ENCODE measurements at places on chromosomes 3 and 15.
A peak's percentile ranks its signal among the peaks of the same experiment; 100 is the strongest.

DNA sequence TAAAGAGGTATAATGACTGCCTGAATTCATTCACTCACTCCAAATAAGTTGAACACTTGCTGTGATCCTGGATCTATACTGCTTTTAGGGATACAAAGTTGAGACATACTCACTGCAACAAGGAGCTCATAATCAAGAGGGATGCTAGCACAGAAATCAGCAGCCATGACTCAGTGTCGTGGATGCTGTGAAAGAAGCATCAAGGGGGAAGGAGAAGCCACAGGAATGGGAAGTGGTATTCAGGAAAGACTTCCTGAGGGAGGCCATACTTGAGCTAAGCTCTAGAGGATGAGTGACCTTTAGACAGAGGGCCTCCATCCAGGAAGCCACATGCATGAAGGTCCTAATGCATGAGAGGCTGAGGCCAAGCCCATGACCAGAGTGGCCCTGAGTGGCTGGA, 245.7 kb upstream of the RORA start:
- DNase-seq: no peak

GRCh38 chr3:136932523-136932922, 25.3 kb upstream of the IL20RB start:
- DNase-seq: no peak

DNA sequence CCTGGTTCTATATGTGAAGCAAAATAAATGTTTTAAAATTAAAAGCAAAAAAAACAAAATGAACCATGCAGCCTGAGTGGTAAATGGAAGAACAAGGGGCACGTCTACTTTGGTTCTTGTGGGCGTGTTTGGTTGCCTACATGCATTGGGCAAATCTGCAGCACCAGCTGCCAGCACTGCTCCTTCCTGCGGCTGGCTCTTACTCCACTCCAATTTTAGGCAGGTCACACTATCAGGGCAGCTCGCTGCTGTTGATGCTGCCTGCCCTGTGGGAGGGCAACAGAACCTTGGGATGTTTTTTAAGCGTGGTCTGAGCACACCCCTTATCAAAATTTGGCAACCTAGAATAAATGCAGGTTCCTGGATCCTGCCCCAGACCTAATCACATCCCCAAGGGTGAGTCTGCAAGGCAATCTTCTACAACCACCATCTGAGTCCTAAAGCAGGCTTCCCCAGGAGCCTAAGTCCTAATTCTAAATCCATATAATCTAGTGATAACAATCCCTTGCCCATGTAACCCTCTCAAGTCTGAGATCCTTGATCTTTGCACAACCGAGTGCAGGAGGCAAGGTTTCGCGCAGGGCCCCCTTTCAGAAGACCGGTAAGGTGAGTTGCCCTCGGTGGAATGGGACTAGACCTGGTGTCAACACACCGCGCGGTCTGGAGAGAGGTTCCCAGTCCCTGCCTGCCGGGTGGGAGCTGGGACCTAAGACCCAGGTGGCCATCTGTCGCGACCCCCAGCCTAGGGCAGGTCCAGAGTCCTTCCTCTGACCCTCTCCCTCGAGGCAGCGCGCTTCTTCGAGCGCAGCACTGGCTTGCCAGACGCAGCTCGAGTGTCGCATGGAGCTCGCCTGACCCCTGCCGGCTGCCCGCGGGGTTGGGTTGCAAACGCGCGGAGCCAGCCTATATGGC, 15.9 kb downstream of the IVD start:
- DNase-seq: peak; percentile 62

DNA sequence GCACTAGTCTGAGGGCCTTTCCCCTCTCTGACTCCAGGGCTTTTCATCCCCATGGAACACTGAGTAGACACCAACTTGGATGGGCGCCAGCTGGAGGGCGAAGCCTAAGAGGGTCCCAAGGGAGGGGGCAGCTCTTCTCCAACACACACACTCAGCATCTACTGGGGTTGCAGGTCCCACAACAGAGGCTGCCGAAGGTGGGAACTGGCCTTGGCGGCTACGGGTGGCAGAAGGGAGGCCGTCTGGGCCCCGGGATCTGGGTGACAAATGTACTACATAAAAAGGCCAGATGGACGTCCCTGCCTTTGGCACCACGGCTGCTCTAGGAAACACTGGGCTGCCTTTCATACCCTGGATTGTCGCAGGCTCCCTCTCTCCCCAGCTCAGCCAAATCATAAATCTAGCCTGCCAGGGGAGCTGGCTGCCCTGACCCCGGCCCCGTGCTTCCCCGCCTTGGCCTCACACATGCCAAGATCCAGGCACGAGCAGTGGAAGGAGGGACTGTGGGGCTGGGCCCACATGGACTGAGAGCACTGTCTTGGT, 31.5 kb downstream of the SEMA5B start:
- DNase-seq: no peak

DNA sequence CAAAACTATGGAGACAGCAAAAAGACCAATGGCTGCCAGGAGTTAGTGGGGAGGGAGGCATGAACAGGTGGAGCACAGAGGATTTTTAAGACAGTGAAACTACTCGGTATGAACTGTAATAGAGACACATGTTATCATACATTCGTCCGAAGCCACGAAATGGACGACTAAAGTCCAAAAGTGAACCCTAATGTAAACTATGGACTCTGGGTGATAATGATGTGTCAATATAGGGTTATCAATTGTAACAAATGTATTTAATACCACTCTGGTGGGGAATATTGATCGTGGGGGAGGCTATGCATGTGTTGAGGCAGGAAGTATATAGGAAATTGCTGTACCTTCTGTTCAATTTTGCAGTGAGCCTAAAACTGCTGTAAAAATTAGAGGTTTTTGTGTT, 107.0 kb downstream of the CPN2 start:
- DNase-seq: no peak

DNA sequence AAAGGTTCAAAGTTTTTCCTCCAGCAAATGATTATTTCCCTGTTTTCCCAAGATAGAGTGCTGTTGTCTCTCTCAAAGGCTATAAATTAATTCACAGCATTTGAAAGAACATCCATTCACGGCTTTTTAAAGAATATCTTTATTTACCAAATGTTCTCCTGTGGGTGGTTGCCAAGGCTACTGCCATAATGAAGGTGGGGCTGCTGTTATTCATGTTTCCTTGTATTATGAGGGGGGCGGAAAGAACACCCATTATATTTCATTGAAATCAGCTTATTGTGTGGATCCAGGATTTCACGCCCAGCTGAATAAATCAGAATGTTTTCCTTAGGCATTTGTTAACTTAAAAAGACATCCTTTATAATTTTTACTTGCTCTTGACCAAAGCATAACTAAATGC, 10.1 kb downstream of the SRP14 start:
- DNase-seq: no peak

GRCh38 chr15:75834021-75834420, 9.2 kb upstream of the UBE2Q2 start:
- DNase-seq: no peak

GRCh38 chr3:117047951-117048705, 338.5 kb downstream of the TUSC7 start:
- DNase-seq: no peak

GRCh38 chr15:55247311-55247710, 42.3 kb downstream of the RAB27A start:
- no peak for DNase-seq

DNA sequence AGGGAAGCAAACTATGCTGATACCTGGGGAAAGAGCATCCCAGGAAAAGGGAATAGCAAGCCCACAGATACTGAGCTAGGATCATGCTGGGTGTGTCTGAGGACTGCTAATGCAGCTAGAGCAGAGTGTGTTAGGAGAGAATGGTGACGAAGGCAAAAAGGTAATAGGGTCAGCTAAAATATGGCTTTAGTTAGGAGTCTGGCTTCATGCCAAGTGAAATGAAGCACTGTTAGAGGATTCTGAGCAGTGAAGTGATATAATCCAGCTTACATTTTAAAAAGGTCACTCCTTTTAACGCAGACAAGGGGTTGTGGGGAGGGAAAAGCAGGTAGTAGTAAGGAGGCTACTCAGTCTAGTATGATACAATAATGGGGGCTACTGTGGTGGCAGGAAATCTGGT, 30.4 kb downstream of the SECISBP2L start:
- no peak for DNase-seq

GRCh38 chr3:5699313-5699712, 511.8 kb downstream of the EDEM1 start:
- DNase-seq: no peak

GRCh38 chr15:74957476-74958035, 984 bp upstream of the RPP25 start:
- no peak for DNase-seq

- no peak for DNase-seq
Measured at GRCh38 chr3:61637088-61638051, 76.0 kb downstream of the PTPRG start.

DNA sequence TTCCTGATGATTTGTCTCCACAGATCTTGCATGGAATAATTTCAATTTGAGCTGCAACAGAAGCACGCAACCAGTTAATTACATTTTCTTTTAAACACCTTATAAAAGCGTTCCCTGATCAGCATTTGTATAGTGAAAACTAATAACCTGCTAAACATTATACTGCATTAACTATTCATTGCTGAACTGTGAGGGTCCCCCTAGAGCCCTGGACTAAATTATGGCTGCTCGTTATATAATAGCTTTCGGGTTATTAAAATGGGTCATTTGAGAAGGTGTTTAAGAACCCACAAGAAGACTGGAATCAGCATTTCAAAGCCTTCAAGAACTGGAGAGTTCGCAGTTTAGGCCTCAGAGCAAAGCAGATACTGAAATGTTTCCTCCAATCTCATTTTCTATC, 52.9 kb upstream of the ICE2 start:
- no peak for DNase-seq

DNA sequence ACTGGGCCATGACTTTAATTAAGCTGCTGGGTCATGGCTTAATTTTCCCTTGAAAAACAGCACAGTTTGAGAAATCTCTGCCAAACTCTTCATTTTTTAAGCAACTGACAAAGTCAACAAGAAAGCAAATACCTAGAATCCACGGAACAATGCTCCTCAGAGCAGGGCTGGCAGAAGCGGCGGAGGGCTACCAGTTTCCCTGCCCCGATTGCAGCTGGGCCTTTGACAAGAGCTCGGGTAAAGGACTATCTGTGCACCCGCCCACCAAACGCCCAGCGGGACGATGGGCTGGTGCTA, 1.2 kb downstream of the GOLIM4 start:
- no peak for DNase-seq

GRCh38 chr3:59339818-59340217, 290.0 kb upstream of the CFAP20DC start:
- DNase-seq: no peak

GRCh38 chr3:160331127-160331937, 67.7 kb downstream of the IFT80 start:
- DNase-seq: no peak

DNA sequence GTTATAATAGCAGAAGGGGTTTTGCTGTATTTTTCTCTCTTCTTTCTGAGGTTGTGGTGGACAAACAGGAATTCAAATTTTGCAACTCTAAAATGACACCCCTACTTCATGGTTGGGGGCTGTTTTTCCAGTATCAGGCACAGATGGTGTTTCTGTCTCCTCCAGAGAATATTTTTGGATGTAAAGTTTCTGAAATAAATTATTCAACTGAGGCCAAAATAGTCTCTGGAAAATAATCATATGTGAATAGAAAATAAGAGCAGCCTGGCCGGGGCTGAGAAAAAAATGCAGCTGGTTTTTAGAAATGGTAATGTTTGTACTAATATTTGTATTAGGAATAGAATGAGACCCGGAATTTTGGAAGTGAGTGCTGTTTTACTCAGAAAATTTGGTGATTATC, 121.3 kb upstream of the ADAMTS9 start:
- no peak for DNase-seq

DNA sequence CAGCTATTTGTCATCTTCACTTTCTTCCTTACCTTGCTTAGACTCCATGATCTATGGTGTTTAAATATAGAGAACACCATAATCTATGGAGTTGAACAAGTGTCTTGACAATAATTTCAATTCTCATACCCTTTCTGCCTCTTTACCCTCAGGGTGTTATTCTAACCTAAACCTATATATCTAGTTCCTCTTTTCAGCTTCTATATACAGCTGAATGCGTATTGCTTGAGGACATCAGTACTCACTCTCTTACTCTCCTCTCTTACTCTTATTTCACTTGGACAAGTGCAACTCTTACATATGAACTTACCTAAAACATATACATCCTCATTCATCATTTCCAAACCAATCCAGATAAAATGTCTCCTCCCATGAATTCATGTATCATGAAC, 187.1 kb downstream of the RAP2B start:
- no peak for DNase-seq

- DNase-seq: no peak
Measured at GRCh38 chr15:75363786-75364185, 4.6 kb downstream of the MAN2C1 start.

DNA sequence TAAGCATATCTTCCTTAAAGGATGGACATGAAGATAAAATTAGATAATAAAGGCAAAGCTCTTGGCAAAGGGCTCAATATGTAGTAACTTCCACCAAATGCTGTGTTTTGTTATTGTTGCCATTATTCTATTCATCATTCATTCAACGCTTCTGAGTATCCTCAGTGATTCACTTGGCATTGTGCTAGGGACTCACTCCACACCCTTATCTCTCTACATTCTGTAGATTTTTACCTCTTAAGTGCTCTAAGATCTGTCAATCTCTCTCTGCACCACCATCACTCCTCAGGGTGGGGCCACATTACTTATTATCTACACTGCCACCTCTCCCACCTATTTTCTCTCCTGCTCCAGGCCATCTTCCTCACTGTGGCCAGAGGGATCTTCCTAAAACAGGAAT, 51.2 kb downstream of the SH3GL3 start:
- DNase-seq: no peak

- no peak for DNase-seq
Measured at GRCh38 chr3:81716870-81717509, 44.5 kb downstream of the GBE1 start.

DNA sequence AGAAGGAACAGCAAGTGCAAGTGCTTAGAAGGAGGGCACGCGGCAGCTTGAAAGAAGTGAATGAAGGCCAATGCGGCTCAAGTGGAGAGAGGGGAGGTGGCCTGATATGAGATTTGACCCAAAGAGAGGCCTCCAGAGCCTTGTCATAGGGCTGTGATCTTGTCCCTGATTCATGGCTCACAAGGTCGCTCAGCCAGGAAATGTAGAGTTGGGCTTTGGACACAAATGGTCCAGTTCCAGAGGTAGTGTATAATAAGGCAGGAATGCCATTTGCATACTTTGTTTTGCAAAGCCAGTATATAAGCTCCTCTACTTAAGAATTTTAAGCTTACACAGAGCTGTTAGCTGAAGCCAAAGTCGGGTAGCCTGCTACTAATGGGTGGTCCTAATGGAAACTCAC, 33.7 kb downstream of the HGD start:
- DNase-seq: no peak

DNA sequence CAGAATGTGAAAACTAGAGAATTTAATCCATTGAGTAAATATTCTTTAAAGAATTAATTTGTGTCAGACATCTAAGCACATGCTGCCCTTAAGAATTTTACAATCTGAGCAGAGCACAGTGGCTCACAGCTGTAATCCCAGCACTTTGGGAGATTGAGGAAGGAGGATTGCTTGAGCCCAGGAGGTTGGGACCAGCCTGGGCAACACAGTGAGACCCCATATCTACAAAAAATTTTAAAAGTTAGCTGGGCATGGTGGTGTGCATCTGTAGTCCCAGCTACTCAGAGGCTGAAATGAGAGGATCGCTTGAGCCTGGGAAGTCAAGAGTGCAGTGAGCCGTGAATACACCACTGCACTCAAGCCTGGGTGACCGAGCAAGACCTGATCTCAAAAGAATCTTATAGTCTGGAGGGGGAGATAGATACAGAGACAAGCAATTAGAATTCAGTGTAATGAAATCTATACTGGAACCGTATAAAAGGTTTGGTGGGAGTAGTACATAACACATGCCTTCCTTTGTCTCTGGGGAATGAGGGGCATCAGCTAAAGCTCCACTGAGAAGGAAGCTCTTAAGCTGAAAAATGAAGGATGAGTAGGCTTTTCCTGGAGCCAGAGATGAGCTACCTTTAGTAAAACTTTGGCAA, 21.2 kb downstream of the ATP11B start:
- DNase-seq: no peak

All from neuronal stem cell (in vitro differentiated cells).